ENCODE measurements at places on chromosomes 3 and 15.
A peak's percentile ranks its signal among the peaks of the same experiment; 100 is the strongest.

- DNase-seq: no peak
Measured at GRCh38 chr3:119653876-119654275, 6.5 kb downstream of the POPDC2 start.

- DNase-seq: no peak
Measured at GRCh38 chr3:28080716-28081115, 160.7 kb upstream of the CMC1 start.

- no peak for DNase-seq
Measured at GRCh38 chr3:14480207-14481017, 59.7 kb downstream of the GRIP2 start.

DNA sequence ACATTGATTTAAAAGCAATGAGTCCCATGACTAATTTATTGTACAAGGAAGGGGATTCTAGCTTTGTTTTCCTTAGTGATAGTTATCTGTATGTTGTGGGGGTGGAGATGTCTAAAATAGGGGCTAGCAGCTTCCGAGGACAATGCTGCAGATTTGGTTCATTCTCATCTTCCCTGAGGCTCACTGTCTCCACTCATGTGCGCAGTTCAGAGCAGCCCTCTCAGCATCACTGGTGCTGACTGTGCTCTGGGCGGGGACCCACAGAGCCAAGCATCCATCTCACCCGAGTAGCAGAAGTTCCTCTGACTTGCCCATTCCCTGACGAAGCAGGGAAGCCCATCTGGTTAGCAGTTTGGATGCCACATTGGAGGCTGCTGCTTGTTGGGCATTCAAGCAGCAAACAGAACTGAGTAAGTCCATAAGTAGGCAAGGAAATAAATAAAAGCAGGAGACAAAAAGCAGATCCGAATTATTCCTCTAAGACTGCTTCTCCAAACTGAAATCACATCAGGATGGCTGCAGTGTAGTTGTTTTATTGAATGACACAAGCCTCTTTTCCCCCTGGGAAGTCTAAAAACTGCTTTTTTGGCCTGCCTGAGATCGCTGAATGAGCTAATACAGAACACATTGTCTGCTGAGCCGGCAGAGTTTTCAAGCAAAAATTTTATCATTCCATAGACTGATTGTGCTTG, 27.5 kb downstream of the RARB start:
- DNase-seq: no peak

DNA sequence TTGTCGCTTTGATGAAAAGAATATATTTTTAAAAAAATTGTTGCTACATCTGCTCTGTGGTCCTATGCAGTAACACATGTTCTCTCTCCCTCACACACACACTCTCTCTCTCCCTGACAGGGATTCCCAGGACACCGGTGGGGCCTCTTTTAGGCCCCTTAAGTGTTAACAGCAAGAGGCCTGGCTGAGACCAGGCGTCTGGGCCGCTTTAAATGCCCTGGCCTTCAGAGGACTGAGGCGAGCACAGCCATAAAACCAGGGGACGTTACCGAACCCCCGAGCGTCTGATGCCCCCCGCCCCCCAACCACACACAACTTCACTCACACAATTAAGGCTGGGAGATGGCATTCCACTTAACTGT, 1.7 kb downstream of the BNC1 start:
- no peak for DNase-seq

GRCh38 chr3:53238051-53238850, 17.6 kb downstream of the TKT start:
- DNase-seq: no peak

- DNase-seq: no peak
Measured at GRCh38 chr3:185024966-185025365, 127.9 kb downstream of the C3orf70 start.

DNA sequence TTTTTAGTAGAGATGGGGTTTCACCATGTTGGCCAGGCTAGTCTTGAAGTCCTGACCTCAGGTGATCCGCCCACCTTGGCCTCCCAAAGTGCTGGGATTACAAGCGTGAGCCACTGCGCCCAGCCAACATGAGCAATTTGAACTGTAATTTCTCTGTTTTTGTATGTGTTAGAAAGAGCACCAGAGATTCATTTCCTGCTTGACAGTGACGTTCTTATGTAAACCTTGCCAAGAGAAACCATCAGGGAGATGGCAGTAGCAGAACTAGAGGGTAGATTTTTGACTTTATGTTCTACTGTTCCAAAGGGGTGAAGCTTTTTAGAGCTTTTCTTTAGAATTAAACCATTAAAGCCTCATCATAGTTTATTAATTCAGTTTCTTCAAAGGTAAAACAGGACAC, 148.1 kb upstream of the UMPS start:
- DNase-seq: no peak

- DNase-seq: no peak
Measured at GRCh38 chr3:129352650-129353588, 74.2 kb downstream of the HMCES start.

- no peak for DNase-seq
Measured at GRCh38 chr3:129577366-129577765, 29.1 kb downstream of the PLXND1 start.

- DNase-seq: no peak
Measured at GRCh38 chr15:69848096-69848495, 249.6 kb downstream of the TLE3 start.

DNA sequence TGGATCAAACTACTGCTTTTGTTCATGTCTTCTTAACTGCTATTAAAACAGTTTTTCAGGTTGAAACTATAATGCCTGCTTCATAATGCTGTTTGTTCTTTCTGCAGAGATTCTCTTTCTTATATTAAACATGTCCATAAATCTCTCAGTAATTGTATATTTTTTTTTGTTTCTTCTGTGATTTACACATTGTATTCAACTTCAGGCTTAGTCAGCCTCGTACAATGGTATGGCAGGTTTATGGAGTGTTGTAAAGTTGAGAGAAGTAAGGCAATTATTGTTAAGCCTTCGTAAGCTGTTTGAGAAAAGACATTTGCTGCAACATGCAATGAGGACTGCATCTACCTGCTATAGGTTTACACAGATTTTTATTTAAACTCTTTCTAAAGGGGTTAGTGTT, 977.1 kb downstream of the DIPK2A start:
- no peak for DNase-seq

- DNase-seq: no peak
Measured at GRCh38 chr3:127182848-127183714, 9.8 kb upstream of the PRR23E start.

DNA sequence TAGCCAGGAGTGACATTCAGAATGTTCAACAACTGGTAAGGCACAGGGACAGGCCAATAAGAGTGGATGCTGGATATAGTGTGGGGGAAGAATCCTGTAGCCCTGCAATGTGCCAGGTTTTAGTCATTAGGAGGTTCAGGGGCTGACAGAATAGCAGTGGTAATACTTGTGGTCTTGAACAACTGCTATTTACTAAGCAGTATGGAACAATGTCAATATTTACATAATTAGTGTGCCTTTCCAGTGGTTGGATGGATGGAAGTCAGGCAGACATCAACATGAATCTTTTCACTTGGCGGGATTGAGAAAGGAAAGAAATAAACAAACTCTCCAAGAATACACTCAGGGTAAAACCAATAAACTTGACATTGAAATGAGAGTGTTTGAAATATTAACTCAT, 55.1 kb downstream of the OTOL1 start:
- DNase-seq: no peak

GRCh38 chr3:10300087-10300486, 7.3 kb upstream of the GHRL start:
- no peak for DNase-seq

DNA sequence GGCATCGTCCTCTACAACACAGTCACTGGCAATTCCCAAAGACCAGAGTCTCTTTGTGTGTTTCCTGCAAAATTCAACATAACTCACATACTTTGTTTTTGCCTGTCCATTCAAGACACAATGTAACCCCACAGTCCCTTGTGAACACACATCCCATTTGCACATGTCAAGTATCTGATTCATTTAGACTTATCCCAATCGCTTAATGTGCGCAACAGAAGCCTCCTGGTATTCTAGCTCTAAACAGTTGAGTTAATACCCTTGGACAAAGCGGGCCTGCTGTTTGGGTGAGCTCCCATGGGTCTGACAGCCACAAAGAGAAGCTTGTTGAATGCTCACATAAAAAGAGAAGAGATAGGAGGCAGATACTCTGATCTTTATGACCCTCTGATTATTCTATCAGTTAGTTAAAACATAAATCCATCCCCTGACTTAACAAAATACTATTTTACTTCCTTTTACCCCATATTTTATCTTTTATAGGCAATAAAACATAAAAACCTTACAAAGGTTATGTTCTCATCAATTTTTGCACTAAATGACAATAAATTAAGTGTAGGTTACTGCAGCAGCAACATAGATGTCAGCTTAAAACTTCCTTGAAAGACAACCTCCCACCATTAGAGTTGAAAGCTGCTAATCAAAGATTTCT, 79.4 kb downstream of the ANXA2 start:
- DNase-seq: no peak

GRCh38 chr15:80588801-80589200, 106.3 kb upstream of the ABHD17C start:
- DNase-seq: no peak

DNA sequence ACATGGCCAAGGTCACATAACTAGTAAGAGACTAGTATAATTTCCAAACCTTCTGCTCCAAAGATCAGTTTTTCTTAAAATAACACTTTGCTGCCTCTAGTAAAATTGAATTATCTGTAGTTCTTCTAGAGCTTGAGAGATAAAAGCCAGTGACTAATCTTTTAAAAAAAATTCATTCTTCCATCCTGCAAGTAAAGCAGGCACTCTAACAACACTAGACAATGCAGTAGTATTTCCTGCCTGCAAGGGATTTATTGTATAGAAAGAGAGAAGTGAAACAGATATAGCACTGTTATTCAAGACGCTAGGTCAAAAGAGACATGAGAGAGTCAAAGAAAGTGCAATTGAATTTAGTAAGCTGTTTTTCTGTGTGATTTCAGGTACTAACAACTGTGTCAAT, 159.5 kb upstream of the TBC1D5 start:
- peak; percentile 20 for DNase-seq

- DNase-seq: no peak
Measured at GRCh38 chr3:72298201-72299152, 513.5 kb upstream of the PROK2 start.

DNA sequence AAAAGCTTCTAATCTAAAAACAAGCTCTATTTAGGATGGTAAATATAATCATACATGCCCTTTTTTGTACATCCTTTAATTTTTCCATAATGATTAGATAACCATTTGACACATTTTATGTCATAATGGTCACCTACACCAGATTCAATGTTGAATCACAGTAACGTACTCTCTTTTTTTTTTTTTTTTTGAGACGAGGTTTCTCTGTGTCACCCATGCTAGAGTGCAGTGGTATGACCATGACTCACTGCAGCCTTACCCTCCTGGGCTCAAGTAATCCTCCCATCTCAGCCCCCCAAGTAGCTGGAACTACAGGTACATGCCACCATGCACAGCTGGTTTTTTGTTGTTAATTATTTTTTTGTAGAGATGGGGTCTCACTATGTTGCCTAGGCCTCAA, 49.2 kb downstream of the PROS1 start:
- no peak for DNase-seq

- no peak for DNase-seq
Measured at GRCh38 chr3:134601539-134602439, 49.0 kb downstream of the KY start.

DNA sequence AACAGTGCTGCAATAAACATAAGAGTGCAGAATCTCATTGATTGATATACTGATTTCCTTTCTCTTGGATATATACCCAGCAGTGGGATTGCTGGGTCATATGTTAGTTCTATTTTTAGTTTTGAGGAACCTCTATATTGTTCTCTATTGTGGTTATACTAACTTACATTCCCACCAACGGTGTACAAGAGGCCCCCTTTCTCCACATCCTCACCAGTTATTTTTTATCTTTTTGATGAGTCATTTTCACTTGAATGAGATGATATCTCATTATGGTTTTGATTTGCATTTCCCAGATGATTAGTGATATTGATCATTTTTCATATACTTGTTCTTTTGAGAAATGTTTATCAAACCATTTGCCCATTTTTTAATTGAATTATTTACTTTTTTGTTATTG, 12.4 kb upstream of the IREB2 start:
- no peak for DNase-seq

- DNase-seq: no peak
Measured at GRCh38 chr15:46872981-46873330, 844.3 kb upstream of the SEMA6D start.

DNA sequence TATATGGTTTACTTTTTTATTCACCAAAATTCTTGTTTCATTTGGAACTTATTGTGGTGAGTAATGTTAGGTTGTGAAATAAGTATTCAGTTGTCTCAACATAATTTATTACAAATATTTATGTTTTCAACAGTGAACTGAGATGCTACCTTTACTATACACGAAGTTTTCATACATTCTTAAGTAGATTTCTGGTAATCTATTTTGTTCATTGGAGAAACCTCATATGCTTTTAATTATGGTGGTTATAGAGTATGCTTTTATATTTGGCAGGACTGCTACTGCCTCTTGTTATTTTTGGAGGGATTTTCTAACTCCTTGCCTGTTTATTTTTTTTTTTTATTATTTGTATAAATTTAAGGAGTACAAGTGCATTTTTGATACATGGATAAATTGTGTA, 253.1 kb downstream of the NLGN1 start:
- no peak for DNase-seq

GRCh38 chr3:144463911-144464310, 492.3 kb downstream of the DIPK2A start:
- DNase-seq: no peak

GRCh38 chr3:42079701-42080452, 11.3 kb upstream of the TRAK1 start:
- DNase-seq: no peak

DNA sequence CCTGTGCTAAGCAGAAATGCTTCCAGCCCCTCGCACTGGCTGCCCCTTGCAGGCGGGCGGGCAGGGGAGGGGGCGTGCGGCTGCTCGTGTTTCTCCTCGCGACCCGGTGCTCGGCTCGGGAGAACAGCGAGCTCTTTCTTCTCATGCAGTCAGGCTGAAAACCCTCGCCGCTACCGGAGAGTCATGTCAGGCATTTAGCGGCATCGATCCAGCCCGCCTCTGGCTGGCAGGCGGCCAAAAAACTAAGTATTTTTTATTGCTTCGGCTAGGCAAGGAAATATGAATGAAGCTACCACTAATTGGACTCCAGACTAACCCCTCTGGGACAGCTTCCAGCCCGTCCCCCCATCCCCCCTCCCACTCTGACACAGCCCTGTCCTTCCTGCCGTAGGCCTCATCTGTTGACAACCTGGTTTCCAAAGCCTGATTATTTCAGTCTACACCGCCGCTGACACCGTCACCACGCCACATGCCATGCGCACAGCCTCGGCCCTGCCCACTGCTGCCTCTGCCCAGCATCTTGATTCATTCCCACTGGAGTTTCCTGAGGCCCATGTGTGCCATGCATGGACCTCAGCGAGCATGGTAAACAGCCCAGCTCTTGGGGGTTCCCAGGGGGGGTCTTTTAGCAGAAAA, 35.3 kb downstream of the TLE3 start:
- no peak for DNase-seq

GRCh38 chr15:65862682-65863081, 6.6 kb upstream of the RAB11A start:
- DNase-seq: peak; percentile 51

DNA sequence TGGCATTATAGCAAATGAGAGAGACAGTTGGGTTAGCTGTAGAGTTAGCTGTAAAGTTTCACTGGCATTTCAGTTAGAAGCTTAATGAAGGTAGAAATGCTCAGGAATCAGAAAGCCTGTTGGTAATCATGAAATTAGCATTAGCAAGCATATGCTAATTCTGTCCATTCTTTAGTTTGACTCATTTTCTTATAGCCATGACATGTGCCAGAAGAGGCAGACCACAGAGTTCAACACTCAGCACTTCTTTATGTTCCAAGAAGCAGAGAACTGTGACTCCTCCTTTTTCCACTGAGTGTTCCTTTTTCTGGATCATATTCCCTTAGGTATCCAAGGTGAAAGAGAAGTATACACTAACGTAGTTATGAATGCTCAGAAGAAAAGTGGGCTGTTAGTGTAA, 276.2 kb upstream of the SGO1 start:
- no peak for DNase-seq
